ENCODE measurements at places on chromosomes 13 and 19. TPM values are rescaled to one million over a fixed set of nuclear protein-coding genes. Genes with fewer than 3 reads are reported as not detected.

CRTC1 gene
- total RNA-seq = 2.1 TPM

FAM216B gene
- not detected for total RNA-seq

ZNF99 gene
- total RNA-seq = not detected

CASP14 gene
- total RNA-seq = not detected

ZNF560 gene
- total RNA-seq = under 0.01 TPM

ABHD17A gene
- total RNA-seq = 136 TPM

FREM2 gene
- total RNA-seq = not detected

ENOX1 gene
- total RNA-seq = 0.65 TPM

ADM5 gene
- total RNA-seq = 0.98 TPM

ZNF320 gene
- 9.8 TPM for total RNA-seq

TMPRSS9 gene
- total RNA-seq = not detected

FCAR gene
- total RNA-seq = not detected

DPF1 gene
- 1.6 TPM for total RNA-seq

PRODH2 gene
- total RNA-seq = not detected

COX6B2 gene
- total RNA-seq = not detected

CDADC1 gene
- total RNA-seq = 2.9 TPM

ADAT3 gene
- 5.2 TPM for total RNA-seq

GIPC3 gene
- total RNA-seq = 1.1 TPM

DCT gene
- total RNA-seq = 0.10 TPM

IGFL1 gene
- total RNA-seq = not detected

IL17D gene
- 6.2 TPM for total RNA-seq

CBLC gene
- total RNA-seq = not detected

MYCBP2 gene
- total RNA-seq = 134 TPM

NLRP7 gene
- not detected for total RNA-seq

S1PR2 gene
- total RNA-seq = 1.6 TPM

CGB5 gene
- total RNA-seq = not detected

ZNF527 gene
- total RNA-seq = 3.5 TPM

USHBP1 gene
- 22.8 TPM for total RNA-seq

GRK1 gene
- not detected for total RNA-seq

GMIP gene
- 14.7 TPM for total RNA-seq

OR7A5 gene
- not detected for total RNA-seq

CEACAM7 gene
- not detected for total RNA-seq

MEIOSIN gene
- total RNA-seq = not detected

OR10H4 gene
- not detected for total RNA-seq

NCAN gene
- not detected for total RNA-seq

UBE2L5 gene
- not detected for total RNA-seq

PRKCG gene
- total RNA-seq = not detected

ZNF432 gene
- 5.7 TPM for total RNA-seq

LCP1 gene
- 0.10 TPM for total RNA-seq

KCNN4 gene
- total RNA-seq = not detected

POLR2E gene
- 173 TPM for total RNA-seq

APC2 gene
- 0.10 TPM for total RNA-seq

SMAD9 gene
- total RNA-seq = 11.8 TPM

SOHLH2 gene
- 0.19 TPM for total RNA-seq

PRTN3 gene
- not detected for total RNA-seq

NLRP11 gene
- under 0.01 TPM for total RNA-seq

All from vein endothelial cell (primary cell).